ENCODE measurements at places on chromosomes 16 and 17.

DNA sequence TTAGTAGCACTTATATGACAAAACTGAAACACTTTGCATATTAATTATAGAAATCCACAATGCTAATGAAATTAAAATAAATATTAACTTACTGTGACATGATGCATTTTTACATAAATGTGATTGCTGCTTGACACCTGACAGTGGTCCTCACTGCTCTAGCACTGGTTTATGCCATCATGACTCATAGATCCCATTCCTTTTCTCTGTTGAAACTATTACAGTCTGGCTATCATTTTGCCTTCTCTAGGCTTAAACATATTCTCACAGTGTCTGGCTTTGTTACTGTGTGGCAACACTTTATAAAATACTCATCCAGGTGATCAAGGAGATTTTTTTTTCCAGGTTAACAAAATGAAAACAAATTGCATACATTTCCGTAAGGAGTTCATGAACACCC, 108.0 kb downstream of the MRTFB start:
- DNase-seq, result no peak

GRCh38 chr17:79778504-79779083, 646 bp downstream of the CBX2 start:
- no peak for DNase-seq

GRCh38 chr17:8888704-8889302, 21.3 kb upstream of the PIK3R6 start:
- DNase-seq, result no peak

DNA sequence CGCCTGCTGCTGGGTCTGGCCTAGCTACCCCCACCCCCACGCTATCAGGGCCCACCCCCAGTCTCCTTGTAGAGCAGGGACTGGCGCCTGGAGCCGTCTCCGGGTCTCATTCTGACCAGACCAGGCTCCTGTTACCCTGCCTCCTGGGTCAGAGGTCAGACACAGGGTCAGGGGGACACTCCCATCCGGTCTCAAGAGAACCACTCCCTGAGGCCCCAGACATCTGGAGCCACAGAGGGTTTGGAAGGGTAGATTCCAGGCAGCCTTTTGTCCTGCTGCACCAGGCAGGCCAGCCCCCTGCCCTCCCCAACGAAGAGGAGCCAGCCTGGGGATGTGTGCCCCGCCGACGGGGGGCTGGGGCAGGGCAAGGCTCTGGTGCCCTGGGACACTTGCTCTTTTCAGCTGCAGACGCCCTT, 944 bp upstream of the WFIKKN1 start:
- DNase-seq, result no peak

GRCh38 chr16:79163691-79164387, 436.7 kb downstream of the MAF start:
- no peak for DNase-seq

DNA sequence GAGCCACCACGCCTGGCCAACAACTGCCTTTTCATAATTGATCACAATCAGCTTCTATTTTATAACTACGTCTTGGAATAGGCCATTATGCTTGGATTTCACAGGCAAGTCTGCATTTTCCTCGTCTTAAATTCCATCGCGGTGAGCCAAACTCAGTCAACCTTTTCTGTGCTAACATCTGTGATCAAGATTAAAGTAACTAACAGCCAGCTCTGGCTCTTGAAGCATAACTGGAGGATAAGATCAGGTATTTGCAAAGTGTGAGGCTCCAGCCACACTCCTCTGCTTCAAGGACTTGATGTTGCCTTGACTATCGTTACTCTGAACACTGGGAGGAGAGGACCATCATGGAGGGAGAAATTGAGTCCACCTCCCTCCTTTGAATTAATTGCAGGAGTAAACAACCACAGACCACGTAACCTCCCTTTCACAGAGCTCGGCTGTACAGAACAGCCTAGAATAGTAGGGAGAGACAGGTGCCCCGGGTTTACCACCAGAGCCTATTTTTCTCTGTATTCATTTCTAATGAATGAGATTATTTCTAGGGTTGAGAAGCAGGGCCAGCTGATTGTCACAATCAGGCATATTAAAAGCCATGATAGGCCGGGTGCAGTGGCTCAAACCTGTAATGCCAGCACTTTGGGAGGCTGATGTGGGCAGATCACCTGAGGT, 143.0 kb downstream of the XYLT1 start:
- no peak for DNase-seq

DNA sequence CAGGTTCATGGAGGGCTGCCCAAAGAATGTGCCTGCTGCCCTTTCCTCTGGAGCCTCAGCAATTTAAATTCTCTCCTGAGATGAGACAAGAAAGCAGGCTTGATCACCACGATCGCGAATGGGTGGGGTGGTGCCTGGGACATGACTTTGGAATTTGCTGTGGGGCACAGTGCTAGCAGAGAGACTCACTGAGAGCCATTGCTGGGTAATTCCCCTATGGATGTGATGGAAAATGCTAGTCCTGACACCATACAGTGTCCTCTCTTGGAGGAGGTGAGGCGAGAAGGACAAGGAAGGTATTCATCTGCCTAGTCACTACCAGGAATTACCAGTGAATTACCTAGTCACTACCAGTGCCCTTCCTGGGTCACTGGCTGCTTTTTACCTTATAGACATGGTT, 15.5 kb downstream of the FAM20A start:
- no peak for DNase-seq

GRCh38 chr17:16444258-16444886, 29.0 kb downstream of the TRPV2 start:
- no peak for DNase-seq

DNA sequence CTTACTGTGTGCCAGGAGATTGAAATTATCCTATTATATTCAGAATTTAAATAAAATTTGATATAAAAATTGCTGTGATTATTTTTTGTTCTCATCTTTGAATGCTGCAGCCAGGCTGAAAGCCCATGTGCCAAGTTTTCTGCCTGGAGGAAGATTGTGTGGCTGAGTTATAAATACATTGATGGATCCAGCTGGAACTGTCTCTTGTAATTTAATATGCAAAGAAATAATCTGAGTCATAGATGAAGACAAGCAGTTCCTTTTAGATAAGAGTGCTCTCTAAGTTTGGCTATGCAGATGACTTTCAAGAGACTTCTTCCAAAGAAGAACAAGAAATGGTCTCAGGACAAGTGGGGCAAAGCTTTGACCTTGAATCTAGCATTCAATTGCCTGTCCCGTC, 871.0 kb downstream of the CDH11 start:
- DNase-seq, result no peak

GRCh38 chr16:87728026-87728425, 37.8 kb downstream of the KLHDC4 start:
- DNase-seq, result no peak

GRCh38 chr17:44772308-44773045, 13.7 kb downstream of the ADAM11 start:
- no peak for DNase-seq

- no peak for DNase-seq
Observed at GRCh38 chr17:44417553-44417952, 28.1 kb upstream of the ITGA2B start.

DNA sequence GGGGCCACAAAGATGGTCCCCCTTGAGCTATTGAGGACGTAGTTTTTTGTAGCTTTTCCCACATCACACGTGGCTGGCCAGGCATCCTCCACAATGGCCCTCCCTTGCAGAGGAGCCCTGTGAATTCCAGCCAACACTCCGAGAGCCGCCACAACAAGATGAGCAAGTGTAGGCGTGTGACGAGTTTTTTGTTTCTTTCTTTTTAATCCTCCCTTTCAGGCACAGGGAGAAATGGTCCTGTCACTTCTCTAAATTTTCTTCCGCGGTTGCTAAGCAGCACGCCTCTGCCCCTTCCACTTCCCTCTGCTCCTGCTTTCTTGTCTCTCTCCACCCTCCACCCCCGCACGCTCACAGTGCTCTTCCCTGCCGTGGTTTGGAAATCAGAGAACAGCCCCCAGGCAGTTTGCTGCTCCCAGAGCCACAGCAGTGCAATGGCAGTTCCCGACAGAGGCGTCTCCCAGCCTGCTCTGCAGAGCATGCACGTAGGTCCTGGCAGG, 68.0 kb upstream of the MRTFB start:
- DNase-seq, result no peak

DNA sequence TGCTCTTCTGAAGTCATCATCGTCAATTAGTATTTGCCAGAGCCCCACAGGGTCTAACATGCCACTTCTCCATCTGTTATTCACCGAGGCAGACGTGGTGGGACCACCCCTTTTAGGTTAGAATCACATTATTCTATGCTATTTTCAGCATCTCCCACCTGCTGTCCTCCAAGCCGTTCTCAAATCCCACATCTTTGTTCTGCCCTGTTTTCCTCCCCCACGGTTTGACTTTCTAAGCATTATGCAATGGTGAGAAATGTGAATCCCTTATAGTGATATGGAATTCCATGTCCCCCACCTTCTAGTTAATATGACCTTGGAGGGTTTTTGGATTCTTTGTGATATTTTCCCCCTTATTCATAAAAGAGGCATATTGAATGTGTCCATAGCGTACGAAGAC, 634.1 kb upstream of the RBFOX1 start:
- no peak for DNase-seq

DNA sequence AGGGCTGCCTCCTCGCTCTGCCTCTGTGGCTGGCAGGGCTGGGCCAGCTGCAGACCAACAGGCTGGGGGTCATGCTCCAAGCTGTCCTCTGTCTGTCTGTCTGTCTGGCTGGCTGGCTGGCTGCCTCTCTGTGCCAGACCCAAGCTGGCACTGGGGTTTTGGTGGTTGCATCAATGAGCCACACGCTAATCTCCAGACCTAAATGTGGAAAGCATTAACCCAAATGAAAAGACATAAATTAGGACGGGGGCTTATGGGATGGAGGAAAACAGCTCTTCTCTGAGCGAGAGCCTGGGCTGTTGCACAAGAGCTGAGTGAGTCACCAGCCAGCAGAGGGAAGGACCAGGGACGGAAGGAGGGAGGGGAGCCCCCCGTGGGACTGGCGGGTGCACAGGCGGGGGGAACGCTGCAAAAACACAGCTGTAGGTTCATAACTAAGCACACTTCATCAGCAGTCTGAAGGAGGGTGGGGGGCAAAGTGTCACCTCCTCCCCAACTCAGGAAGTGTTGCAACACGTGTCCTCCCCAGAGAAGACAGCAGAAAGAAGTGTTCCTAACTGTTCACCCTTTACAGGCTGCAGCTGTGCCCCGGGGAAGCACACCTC, 83.4 kb downstream of the GAS7 start:
- no peak for DNase-seq

GRCh38 chr17:51840688-51841087, 317.8 kb downstream of the CA10 start:
- no peak for DNase-seq

DNA sequence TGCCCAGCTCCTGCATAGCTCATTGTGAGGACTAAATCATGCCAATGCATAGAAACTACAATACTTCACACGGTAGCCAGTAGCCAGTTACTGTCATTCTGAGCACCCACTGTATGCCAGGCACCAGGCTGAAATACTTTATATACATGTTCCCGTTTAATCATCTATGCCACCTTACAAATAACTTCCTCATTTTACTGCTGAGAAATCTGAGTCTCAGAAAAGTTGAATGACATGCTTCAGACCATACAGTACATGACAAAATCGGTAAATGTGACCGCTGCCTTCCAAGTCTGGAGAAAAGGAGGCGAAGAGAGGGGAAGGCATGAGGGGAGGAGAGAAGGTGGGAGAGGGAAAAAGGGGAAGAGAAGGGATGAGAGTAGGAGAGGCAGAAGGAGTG, 9.2 kb upstream of the TLCD3B start:
- DNase-seq, result no peak

DNA sequence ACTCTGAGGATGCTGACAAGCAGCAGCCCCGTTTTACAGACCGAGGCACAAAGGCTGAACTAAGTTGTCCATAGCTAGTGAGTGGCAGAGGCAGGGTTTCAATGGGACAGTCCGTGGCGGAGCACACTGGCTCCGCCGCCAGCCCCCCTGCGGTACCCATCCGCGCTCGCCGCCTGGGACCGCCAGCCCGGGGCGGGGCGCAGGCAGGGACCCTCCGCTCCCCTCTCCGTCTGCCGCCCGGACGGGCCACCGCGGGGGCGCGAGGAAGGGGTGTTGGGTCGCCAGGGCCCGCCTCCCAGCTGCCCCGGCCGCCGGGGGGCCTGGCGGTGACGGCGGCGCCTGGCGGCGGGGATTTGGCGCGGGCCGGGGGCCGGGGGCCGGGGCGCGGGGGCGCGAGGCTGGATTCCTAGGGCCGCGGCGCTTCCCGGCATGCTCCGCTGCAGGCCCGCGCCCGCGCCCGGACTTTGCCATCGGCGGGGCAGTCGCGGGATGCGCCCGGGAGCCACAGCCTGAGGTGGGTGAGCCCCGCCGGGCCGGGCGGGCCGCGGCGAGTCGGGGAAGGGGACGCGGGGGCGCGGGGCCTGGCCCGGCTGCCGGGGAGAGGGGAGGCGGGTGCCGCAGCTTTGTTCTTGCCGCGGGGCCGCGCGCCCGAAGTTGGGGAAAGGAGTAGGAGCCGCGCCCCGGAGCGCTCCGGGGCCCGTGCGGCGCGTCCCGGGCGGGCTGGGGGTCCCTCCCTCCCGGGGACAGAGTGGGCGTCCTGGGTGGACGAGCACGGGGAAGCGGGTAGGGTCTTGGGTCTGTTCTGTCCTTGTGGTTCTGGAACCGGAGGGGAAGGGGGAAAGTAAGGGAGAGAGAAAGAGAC, at the start of gene TMEM98:
Gene TMEM98 (plus strand): TSS at position 430 of the 862 bp plus-strand sequence. CDS start 3,376 bp downstream, outside the sequence.
- no peak for DNase-seq

DNA sequence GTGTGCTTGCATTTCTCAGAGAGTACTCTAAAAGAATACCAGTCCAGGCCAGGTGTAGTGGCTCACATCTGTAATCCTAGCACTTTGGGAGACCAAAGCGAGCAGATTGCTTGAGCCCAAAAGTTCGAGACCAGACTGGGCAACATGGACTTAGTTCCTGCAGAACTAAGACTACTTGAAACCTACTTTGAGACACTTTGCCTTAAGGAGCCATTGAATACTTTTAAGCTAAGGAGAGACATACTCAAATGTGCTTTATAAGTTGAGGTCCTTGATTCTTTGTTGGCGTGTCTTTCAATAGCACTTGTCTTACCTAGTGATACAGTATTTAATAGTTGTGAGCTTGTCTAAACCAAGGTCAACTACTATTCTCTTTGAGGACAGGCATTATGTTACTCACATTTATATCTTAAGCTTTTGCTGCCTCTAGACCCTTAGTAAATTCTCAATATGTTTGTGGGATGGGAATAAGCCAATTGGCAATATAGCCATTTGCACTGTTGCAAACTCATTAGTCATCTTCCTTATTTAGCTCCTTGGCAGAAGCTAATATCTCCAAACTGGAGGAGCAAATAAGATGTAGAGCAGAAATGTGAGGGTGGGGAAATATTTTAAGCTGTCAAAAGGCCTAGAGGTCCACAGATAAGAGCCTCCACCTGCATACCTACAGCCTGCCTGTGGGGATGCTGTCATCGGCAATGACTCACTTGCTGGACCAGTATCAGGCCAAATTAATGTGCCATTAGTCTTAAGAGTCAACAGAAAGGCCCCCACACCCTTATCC, 16.3 kb downstream of the SCPEP1 start:
- no peak for DNase-seq

GRCh38 chr16:72149676-72150464, 22.1 kb downstream of the PMFBP1 start:
- DNase-seq, result no peak

All from stimulated activated CD4-positive, alpha-beta T cell treated with anti-CD3 and anti-CD28 coated beads, Interleukin-4, amount 100 ng/mL, for 4 hours (primary cell).